AG08395 (cell line): ENCODE measurements at places on chromosomes 6 and 20.

GRCh38 chr6:72504406-72504805, 117.5 kb upstream of the KCNQ5 start:
- DNase-seq: no peak

- peak; percentile 31 for DNase-seq
These were observed 51.9 kb downstream of the RNF217 start for GRCh38 chr6:125013938-125014660.

DNA sequence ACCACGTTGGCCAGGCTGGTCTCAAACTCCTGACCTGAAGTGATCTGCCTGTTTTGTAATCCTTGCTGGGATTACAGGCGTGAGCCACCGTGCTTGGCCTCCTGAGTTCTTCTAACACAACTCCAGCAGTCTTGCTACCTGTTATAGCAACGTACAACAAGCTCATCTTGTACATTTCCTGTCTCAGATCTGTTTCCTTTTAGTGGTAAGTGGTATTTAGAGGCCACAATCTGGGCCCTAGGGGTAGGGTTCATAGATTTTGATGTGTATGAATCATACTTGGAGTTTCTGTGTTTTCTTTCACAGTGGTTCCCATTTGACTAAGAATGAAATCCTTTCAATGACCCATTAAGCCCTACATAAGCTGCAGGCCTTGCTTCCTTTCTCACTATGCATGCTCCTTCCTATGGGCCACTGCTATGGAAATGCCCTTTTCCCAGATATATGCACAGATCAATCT, 27.1 kb upstream of the SYNCRIP start:
- peak; percentile 41 for DNase-seq

DNA sequence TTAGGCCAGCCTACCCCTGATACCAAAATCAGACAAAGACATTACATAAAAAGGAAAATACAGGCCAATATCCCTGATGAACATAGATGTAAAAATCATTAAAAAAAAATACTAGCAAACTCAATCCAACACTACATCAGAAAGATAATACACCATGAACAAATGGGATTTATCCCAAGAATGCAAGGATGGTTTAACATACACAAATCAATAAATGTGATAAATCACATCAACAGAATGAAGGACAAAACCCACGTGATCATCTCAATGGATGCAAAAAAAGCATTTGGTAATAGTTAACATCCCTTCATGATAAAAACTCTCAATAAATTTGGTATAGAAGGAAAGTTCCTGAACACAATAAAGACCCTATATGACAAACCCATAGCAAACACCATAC, 63.8 kb downstream of the SLC22A2 start:
- no peak for DNase-seq

- DNase-seq: no peak
These were observed 143.2 kb upstream of the EPHA7 start for GRCh38 chr6:93562582-93562981.

DNA sequence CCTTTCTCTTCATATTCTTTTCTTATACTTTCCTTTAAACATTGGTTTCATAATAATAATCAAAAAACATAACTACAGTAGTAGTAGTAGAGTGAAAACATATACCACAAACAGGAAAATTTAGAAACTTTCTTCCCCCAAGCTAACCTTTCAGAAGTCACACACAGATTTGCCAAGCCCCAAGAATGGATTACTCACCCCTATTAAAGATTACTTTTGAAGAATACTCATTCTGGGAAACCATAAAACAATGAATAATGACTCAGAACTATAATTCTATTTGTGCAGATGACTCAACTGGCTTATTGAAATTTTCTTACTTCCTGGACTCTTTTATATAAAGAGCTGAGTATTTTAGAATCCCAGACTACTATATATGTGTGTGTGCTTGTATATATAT, 119.4 kb upstream of the GJE1 start:
- DNase-seq: peak; percentile 71

- DNase-seq: no peak
These were observed 389.5 kb upstream of the MAP3K7 start for GRCh38 chr6:90976341-90976740.
